ENCODE measurements at places on chromosomes 12 and 14.

DNA sequence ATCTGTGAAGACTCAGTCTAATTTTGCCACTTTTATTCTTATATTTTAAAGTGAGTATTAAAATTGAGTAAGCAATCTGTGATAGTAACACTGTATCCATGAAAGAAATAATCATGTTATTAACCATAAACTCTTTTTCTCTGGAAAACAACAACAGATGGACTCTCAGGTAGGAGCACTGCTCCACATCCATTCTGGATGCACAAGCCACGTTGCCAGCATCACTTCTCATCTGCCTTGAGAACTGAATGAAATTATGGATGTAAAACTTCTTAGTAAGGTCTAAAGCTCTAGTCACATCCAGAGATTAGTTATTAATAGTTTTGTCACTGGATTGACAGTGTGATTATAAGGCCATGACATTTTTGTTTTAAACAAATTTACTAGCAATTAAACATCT is 489.1 kb upstream of the SYT1 start:
- DNase-seq, result no peak

DNA sequence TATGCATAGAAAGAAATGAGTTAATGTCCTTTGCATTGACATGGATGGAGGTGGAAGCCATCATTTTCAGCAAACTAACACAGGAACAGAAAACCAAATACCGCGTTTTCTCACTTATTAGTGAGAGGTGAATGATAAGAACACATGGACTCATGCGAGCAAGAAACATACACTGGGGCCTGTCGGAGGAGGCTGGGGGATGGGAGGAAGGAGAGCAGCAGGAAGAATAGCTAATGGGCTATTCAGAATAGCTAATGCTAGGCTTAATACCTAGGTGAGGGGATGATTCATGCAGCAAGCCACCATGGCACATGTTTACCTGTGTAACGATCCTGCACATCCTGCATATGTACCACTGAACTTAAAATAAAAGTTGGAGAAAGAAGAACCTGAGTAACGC is 29.1 kb upstream of the SYT1 start:
- no peak for DNase-seq

- no peak for DNase-seq
These were observed 2.1 kb upstream of the ATP23 start for GRCh38 chr12:57939291-57939690.

DNA sequence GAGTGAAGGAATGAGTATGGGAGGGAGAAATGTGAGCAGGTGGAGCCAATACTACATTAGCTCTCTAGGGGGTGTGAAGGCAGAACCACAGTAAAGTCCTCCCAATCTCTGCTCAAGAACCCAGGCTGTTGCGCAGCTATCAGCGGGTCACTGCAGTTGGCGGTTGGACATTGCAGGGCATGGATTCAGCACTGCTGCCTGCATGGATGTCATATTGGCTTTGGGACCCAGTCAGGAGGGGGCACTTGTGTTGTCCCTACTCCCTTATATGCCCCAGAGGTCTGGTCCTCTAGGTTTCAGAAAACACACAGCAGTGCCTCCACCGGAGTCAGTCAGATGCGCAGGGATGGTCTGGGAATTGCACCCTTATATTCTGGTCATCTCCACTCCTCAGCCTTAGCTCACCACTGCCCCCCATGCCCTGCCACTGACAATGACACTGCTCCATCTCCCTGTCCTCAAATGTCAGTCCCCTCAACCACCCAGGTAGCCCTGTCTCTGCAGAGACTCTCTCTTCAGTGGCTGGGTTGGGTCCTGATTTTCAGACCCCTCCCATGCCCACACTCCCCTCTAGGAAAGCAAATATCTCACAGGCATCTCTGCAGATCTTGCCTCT is 9.6 kb downstream of the ZDHHC22 start:
- no peak for DNase-seq

DNA sequence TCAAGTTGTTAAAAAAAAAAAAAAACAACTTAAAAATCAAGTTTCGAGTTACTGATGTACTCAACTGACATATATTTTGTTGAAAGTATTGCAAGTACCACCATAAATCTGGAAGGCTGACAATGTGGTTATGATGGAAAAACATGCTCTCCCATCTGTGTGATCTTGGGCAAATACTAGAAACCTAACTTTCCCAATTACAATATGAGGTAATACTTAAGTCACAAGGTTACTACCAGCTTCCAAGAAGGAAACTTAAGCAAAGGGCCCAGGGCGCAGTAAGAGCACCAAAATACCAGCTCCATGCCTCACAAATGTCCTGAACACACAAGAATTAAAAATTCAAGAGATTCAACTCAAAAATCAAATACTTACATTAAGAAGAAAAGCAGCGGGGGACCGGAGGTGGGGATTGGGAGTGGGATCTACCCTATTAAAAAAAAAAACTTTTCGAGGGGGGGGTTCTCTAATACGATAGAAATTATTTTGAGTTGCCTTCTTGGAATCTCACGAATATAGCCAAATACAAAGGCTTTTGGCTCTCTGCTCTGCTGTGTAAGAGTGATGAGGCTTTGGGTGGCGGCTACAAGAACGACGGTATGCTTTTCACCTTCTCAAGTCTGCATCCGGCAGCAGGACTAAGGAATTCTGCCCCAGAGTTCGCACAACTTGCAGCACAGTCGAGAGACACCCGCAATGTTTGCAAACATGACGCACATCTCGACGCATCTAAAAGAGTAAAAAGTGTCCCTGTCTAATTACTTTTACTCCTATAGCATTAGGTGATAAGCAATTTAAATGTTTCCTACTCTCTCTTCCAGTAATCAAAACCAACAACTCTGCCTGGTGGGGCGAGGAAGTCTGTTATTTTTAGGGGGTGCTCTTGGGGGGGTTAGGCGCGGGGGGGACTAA is 1.1 kb downstream of the SAV1 start:
- no peak for DNase-seq

DNA sequence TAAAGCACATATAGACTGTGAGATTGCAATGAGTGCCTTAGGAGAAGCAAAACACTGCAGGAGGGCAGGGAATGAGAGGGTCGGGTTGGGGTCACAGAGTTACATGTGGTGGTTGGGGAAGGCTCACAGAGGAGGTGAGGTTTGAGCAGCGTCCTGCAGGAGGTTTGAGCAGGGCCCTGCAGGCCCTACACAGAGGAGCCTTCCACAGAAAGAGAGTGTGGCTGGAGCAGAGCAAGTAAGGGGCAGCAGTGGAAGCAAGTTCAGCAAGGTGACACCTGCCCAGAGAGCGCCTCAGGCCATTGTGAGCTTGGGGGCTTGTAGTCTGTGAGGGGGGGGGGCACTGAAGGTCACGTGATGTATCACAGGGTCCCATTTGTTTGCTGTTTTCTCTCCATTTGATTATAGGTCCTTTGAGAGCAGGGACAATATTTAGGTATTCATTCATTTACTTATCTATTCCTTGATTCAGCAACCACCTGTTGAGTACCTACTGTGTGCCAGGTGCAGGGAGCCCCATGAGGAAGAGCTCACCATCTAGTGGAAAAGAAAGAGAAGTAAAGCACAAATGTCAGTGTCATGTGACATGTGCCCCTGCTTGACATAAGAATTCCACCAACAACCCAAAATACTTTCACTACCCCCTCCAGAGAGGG is 56.6 kb downstream of the GALNT16 start:
- no peak for DNase-seq

DNA sequence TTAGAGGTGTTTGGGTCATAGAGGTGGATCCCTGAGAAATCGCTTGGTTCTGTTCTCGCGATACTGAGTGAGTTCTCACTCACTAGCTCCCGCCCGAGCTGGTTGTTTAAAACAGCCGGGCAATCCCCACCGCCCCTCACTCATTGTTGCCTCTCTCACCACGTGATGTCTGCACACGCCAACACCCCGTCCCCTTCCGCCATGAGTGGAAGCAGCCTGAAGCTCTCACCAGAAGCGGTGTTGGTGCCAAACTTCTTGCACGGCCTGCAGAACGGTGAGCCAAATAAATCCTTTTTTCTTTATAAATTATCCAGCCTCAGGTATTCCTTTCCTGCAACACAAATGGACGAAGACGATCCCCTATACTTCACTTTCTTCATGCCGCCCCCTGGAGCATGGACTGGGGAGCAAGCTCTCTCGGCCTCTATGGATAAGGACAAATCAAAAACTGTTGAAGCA is 45.4 kb upstream of the CCND2 start:
- DNase-seq, result no peak

- no peak for DNase-seq
These were observed 153.5 kb upstream of the MAX start for GRCh38 chr14:65255583-65256461.

GRCh38 chr12:113467142-113467501 is 4.5 kb downstream of the LHX5 start:
- no peak for DNase-seq

DNA sequence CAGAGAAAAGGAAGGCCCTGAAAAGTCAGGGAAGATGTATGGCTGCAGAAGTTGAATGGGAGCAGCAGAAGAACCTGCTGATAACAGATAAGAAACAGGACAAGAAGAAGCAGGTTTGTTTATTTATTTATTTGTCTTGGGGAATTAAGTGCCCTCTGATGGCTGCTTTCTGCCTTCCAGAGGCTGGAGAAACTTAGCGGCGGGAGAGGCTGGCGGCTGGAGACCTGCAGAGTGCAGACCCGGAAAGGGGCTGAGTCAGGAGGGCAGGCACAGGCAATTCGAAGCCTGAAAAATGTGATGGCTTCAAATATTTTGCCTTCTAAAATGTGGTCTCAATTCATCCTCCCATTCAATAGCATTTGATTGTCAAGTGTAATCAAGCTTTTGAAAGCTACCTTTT is 168.2 kb upstream of the GZMB start:
- DNase-seq, result no peak

DNA sequence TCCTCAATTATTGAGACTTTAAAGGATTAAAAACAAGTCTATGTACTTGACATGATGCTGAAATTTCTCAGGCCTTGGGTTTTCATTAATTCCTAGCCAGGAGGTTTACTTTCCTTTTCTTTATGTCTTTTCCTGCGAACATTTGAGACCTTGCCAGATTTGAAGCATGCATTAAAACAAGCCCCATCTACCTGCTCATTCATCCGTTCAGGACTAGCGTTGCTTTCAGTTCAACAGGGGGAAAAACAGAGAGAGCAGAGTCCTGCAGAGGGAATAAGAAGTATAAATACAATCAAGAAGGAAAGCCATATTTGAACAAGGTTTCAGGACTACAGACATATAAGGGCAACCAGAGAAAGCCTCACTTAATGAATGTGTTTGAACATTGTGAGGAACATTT is 542.4 kb downstream of the DIO2 start:
- no peak for DNase-seq

GRCh38 chr14:49460662-49461061 is 125.5 kb downstream of the RPS29 start:
- no peak for DNase-seq

DNA sequence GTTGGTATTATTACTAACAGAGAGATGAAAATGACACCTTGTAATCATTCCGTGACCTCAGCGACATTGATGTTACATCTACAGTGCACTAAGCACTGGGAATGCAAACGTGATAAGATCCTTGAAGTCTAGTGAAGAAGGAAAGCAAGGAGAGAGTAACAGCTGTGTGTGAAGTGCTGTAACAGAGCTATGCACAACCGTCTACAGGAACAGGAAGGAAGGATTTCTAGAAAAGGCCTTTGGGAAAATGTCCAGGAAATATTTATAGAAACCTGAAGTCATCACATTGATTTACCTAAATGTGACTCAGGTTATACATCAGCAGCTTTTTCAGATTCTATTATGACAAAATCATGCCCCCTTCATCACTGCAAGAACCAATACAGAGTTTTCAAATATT is 304.2 kb upstream of the AMIGO2 start:
- no peak for DNase-seq

DNA sequence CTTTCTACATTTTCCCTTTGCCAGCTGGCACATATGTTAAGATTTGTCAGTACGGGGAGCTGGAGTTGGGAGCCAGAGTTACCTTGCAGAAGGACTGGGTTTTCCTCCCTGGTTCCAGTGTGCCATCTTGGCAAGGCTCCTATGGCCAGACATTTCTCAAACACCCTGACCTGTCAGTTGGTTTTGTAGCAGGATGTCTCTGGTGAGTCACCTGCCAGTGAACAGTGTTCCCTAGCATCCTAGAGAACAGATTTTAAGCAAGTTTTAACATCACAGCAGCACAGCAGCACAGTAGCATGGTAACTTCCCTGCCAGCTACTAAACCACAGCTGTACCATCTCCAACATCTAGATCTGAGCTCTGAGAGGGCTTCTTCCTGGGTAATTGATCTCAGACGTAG is 26.2 kb upstream of the KTN1 start:
- no peak for DNase-seq

DNA sequence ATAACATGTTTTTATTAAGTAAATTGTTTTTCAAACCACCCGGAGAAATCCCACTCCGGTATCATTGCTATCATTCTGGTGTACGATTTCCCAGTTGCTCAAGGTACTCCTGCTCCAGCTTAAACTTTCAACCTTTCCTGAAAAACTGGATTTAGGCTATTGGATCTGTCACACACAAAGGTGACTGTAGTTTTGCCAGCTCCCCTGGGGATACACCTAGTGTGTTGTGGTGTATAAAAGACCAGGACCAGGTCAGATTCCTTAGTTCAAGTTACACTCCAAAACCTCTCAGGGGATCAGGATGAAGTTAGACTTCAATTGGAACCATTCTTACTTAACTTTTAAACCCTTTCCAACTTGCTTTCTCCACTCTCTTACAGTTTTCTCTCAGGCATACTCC is 303.9 kb downstream of the NOVA1 start:
- no peak for DNase-seq

DNA sequence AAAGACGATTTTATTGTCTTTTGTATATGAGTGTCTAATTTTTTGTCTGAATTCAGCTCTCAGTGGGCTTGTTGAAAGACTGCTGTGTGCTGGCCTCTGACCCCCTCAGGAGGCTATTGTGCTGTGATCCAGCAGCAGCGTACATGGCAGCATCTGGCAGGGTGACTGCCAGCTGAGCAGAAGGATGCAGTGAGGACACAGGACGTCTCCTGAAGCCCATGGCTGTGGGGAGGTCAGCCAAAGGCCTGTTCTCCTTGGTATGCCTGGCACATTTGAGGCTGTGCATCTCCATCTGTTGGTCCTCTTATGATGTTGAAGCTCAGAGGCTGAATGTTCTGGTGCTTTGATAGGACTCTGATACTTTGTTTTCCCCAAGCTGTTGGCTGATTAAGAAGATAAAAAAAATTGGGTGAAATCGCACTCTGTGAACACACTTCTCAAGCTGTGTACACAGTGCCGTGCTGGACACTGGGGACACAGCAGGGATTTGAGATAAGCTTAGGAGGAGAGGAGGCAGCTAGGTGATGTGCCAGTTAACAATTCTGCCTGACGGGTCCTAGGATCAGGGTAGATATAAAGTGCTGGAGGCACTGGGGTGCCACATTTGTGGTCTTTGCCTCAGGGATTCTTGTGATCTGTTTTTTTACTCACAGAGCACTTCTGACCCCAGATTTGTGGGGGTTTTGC is 37.5 kb downstream of the EID3 start:
- no peak for DNase-seq

- DNase-seq, result no peak
These were observed 54.8 kb downstream of the BMAL2 start for GRCh38 chr12:27387473-27387872.

DNA sequence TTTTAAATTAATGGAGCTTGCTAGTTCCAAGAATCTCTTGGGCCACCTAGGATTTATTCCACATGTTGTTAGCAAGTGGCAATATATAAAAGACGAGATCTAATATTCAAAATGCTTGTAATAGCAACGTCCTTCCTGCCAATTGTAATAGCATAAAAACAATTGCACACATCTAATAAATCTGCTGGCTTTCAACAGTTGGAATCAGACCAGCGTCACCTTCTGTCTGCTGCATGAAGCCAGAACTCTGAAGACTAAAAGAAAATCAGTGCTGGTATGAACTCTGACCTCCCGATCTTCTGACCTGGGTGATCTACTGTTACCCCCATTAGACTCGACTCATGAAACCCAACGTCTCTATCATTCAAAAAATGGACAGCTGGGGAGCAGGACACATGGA is 100.6 kb downstream of the DIO2 start:
- no peak for DNase-seq

Measured in stimulated activated CD4-positive, alpha-beta T cell treated with anti-CD3 and anti-CD28 coated beads, Interleukin-1b, Interleukin-23, amount 100 ng/mL, for 24 hours (primary cell).